ENCODE measurements at places on chromosomes 7 and 10.
A peak's percentile ranks its signal among the peaks of the same experiment; 100 is the strongest.

- DNase-seq: no peak
Observed at GRCh38 chr10:11604865-11605650, 6.4 kb downstream of the USP6NL start.

DNA sequence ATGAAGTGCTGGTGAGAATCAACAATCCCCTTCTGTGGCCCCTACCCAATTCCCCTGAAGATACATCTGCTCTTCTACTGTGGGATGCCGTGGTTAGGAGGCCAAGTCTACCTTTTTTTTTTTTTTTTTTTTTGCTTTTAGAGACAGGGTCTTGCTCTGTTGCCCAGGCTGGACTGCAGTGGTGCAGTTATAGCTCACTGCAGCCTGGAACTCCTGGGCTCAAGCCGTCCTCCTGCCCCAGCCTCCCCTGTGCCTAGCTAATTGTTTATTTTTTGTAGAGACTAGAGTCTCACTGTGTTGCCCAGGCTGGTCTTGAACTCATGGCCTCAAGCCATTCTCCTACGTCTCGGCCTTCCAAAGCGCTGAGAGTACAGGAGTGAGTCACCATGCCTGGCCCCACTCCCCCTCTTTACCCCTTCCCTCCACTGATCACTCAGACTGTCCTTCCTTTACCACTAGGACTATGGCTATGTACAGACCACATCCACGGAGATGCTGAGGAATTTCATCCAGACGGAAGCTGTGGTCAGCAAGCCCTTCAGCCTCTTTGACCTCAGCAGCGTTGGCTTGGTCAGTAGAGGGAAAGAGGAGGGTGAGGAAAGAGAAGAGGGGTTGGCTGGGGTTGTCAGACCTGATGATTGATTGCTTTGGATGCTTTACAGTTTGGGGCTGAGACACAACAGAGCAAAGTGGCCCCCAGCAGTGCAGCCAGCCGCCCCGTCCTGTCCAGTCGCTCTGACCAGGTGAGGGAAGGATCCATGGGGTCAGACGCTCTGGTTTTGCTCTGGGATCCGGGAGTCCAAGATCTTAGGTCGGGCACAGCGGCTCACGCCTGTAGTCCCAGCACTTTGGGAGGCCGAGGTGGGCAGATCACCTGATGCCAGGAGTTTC lies 1.8 kb downstream of the AP4M1 start:
- DNase-seq: no peak

- no peak for DNase-seq
Observed at GRCh38 chr10:131775833-131776232, 125.0 kb upstream of the PPP2R2D start.

- DNase-seq: no peak
Observed at GRCh38 chr10:93121311-93121710, 47.6 kb downstream of the CYP26A1 start.

GRCh38 chr10:97427571-97428179 lies 1.7 kb downstream of the PGAM1 start:
- DNase-seq: no peak

- DNase-seq: no peak
Observed at GRCh38 chr10:61901829-61902444, 438 bp downstream of the ARID5B start.

DNA sequence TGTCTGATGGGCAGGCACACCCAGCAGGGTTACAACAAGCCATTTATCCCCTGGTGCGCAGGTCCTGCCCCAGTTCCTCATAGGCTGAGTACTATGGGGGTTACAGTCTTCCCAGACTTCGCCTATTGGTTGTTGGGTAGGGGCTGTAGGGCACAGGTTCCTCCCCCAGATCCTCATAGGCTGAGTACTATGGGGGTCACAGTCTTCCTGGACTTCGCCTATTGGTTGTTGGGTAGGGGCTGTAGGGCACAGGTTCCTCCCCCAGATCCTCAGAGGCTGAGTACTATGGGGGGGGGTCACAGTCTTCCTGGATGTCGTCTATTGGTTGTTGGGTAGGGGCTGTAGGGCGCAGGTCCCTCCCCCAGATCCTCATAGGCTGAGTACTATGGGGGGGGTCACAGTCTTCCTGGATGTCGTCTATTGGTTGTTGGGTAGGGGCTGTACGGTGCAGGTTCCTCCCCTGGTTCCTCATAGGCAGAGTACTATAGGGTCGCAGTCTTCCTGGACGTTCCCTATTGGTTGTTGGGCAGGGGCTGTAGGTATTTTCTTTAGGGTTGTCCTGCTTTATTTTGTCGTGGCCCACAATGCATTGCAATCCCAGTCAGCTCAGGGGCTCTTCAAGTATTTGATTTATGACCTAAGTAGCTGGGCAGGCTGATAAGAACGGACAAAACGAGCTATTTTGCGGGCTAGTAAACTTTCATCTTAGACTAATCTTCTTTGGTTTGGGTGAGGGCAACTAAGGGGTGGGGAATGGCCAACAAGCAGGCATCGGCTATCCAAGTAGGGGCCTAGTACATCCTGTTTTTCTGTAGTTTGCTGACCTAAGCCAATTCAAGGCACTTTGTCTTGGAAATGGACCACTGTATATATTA lies 3.4 kb downstream of the LRRC27 start:
- DNase-seq: no peak

DNA sequence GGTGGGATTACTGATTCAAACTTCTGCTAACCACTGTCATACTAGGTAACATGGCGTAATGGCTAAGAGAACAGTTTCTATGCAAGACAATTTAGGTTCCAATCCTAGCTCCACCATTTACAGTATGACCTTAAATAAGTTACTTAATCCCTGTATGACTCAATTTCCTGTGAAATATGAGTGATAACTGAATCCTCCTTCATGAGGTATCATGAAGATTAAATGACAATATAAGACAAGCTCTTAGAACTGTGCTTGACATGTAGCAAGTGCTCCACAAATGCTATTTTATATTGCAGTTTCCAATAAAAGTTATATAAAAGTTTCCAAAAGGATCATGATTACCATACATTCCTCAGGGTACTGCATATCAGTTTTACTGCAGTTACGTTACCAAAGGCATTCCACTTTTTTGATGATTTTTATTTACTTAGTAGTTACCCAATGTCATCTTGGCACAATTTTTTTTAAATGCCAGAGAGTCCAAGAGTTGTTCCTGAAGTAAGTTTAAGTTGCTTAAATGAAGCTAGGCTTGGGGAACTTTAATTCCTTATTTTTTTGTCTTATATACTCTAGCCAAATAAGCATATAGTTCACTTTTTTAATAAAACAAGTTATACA lies 7.1 kb downstream of the DOCK4 start:
- DNase-seq: no peak

GRCh38 chr10:71543608-71544170 lies 147.0 kb downstream of the CDH23 start:
- DNase-seq: no peak

GRCh38 chr10:33681595-33681994 lies 347.1 kb upstream of the NRP1 start:
- DNase-seq: no peak

- no peak for DNase-seq
Observed at GRCh38 chr10:8705415-8705814, 650.9 kb downstream of the GATA3 start.

DNA sequence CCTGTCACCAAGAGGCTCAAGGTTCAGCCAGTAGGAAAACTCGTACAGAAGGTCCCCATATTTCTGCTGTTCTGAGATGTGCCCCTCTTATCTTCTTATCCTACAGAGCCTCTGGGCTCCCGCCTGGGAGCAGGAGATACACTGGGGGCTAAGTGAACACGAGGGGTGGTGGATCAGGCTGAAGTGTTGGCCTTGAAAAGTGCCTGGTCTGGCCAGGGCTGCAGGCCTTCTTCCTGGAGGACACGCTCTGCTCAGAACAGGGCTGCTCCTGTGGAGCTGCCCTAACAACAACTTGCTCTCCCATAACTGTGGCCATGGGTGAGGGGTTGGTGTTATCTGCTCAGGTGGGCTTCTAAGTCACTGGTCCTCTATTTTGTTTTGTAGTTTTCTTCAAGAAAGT lies 33.7 kb downstream of the C10orf120 start:
- no peak for DNase-seq

DNA sequence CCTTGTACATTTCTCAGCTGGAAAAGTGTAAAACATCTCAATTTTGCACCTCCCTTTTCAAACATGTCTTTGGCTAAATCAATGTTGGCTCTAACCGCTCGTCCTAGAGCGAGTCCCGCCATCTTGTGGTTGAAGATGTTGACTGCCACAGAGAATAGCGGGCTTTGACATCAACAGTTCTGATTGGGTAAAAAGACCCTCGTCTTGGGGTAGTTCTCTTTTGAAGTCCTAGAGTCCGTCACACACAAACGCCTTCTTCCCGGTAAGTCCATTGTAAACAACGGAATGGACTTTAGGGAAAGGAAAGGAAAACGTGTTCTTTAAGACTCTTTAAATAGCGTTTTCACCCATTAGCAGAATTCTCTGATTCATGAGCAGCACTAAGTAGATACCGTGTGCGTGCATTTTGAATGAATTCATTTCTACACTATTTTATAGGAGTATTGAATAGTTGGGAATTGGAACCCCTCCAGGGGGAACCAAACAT lies 452 bp upstream of the RPP30 start:
- DNase-seq: no peak

DNA sequence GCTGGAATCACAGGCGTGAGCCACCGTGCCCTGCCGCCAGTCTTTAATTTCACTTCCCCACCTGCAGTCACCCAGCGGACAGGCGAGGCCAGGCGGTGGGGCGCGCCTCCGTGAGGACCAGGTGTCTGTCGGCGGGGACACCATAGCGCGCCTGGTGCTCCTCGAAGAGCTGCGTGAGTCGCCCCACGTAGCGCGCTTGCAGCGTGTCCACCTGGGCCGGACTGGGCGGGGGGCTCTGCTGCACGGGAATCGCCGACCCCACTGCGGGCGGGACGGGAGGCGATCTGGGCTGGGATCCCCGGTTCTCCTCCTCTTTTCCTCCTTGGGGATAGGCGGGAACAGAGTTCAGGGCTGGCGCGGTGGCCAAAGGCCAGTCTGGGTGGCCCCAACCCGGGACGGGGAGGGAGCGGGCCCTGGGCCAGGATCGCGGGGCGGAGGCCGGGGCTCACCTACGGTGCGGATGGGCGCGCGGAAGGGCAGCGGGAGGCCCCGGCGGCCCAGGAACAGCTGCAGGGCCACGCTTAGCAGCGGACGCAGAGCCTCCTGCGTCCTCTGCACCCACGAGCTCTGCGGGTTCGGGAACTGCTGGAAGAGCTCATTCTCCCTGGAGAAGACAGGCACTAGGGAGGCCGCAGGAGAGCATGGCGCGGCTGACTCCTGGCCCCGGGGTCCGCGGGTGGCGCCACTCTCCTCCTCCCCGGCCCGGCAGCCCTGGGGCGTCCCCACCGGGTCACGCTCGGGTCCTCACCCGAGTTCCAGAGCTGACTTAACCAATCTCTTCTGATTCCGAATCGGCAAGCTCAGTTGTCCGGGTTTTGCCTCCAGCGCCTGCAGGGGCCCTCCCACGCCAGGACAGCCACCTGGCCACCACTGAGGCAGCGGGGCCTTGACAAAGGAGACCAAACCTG lies 1.1 kb upstream of the MOGAT3 start:
- peak; percentile 58 for DNase-seq

- no peak for DNase-seq
Observed at GRCh38 chr10:88076027-88076880, 212.8 kb downstream of the PTEN start.

DNA sequence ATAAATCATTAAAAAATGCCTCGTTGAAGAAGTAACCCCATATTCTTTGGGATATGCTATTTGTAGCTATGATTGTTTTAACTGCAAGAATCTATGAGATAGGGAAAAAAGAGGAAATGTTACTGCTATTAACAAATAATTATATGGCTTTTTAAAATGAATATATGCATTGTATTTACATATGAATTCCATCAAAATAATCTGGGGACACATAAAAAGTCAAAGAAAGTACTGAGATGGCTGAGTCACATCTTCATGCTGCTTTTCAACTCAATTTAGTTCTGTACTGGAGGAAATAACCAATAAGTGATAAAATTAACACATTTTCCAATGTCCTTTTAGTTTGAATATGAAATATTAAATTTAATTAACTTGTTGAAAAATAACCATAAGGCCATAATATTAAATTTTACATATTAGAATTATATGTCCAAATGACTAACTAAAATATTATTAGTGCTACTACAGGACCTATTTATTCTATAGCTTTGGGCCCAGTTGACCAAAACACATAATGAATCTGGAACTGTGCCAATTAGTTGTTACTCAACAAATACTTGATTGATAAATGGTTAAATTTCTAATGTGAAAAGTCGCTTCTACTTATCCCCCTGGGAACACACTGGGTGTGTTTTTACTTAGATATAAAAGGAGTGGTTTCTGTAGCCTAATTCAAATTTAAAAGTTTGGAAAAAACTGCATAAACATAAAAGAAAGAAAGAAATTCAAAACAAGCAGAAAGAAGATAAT lies 214.6 kb upstream of the PFKP start:
- no peak for DNase-seq

GRCh38 chr7:24245362-24245761 lies 38.6 kb upstream of the NPY start:
- no peak for DNase-seq

GRCh38 chr10:1551636-1552338 lies 185.5 kb downstream of the ADARB2 start:
- no peak for DNase-seq

GRCh38 chr7:50730446-50731400 lies 52.0 kb downstream of the GRB10 start:
- no peak for DNase-seq

DNA sequence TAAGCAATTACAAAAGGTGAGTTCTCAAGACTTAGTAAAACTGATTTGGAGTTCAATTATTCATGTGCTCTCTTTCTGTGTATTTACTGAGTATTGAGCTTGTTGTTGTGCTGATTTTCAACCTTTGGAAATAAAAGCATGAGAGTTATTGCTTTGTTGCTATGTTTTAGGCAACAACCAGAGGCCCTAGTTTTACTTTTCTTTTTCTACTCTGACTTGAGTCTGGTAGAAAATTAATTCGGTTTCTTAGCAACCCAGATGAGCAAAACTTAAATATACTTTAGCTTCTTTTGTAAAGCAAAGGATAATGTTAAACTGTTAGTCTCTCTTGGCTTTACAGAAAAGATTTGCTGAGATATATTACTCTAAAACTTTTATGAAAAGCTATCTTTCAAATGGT lies 66.4 kb upstream of the SCIN start:
- no peak for DNase-seq

GRCh38 chr7:130896898-130897514 lies 163.0 kb upstream of the KLF14 start:
- peak; percentile 55 for DNase-seq

DNA sequence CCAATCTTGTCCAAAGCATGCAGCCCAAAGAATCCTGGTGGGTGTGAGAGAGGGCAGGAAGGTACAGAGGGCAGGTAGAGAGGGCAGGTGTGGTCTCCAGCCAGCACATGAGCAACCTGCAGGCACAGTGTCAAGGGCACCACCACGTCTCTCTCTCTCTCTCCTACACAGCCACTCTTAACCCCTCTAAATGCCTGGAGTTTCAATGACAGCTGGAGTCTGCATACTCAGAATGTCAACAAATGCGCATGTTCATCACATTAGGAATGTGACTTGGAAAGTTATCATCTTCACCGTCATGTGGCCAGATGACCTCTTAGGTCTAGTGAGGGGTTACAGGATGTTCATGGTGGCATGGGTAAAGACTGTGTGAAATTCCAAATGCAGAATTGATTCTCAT lies 456.8 kb downstream of the SORCS1 start:
- DNase-seq: no peak

GRCh38 chr7:116261904-116262303 lies 51.6 kb downstream of the TES start:
- no peak for DNase-seq
